ENCODE measurements at places on chromosomes 12 and 14. TPM values are rescaled to one million over a fixed set of nuclear protein-coding genes. Genes with fewer than 3 reads are reported as not detected.

GRCh38 chr12:131631230-131631629, 79.7 kb upstream of the SFSWAP start:
- DNase-seq = no peak

DNA sequence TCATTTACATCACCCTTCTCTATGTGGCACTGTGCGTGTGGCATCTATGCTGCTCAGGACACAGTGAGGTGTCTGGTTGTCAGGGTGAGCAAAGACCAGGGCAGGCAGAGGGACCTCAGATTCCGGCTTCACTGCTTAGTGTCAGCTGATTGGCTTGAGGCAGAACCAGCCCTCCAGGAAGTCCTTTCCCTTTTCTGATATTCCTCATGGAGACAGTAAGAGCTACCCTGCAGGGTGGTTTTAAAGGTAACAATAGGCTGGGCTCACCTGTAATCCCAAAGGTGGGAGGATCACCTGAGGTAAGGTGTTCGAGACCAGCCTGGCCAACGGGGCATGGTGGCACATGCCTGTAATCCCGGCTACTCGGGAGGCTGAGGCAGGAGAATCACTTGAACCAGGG, 129.3 kb upstream of the AMIGO2 start:
- no peak for DNase-seq

- DNase-seq = no peak
Measured at GRCh38 chr14:104254735-104255400, 116.5 kb downstream of the KIF26A start.

DNA sequence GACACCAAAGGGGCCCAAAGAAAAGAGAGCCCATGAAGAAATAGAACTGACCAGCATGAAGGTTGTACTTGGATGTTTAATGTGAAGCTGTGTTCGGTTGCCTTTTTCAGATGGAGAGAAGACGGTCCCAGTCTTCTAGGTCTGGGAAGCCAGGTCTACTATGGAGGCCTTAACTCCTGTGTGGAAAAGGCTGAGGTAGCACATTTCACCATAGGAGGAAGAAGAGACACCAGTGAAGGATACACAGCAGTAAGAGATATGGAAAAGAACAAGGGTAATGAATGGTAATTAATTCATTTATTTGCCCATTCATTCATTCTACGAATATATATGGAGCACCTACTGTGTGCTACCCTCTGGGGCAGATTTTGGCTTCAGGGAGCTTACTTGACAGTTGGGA, 151.6 kb upstream of the PLEKHG7 start:
- no peak for DNase-seq

GRCh38 chr14:68691031-68691791, 101.7 kb downstream of the ZFP36L1 start:
- DNase-seq = no peak

DNA sequence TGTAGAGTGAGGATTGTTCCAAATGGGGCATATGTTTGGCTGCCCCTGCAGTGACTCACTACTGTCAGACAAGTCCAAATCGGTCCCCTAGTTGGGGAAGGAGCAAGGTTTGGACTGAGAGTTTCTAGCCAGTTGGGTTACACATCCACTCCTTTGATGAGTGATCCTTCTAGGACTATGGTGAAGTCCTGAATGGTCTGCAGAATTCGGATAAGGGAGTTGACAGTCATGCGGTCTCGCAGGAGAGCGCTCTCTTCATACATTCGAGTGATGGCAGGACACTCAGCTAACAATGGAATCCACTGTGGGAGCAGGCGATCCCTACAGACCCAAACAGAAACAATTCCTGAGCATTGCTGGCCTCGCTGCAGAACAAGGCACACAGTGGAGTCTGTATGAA, 61.5 kb upstream of the SINHCAF start:
- DNase-seq = no peak

Gene FITM1
- 0.07 TPM for polyA plus RNA-seq

Gene SOX5
- 6.7 TPM for polyA plus RNA-seq

Gene AQP2
- not detected for polyA plus RNA-seq

Gene RERGL
- polyA plus RNA-seq = not detected

Gene IL26
- polyA plus RNA-seq = not detected

All from AG04450 (cell line).